RCC 7860 (cell line): ENCODE measurements at places on chromosomes 1 and 21.
A peak's percentile ranks its signal among the peaks of the same experiment; 100 is the strongest.

GRCh38 chr1:20634594-20635084, 1.4 kb downstream of the PINK1 start:
- DNase-seq = peak; percentile 12

DNA sequence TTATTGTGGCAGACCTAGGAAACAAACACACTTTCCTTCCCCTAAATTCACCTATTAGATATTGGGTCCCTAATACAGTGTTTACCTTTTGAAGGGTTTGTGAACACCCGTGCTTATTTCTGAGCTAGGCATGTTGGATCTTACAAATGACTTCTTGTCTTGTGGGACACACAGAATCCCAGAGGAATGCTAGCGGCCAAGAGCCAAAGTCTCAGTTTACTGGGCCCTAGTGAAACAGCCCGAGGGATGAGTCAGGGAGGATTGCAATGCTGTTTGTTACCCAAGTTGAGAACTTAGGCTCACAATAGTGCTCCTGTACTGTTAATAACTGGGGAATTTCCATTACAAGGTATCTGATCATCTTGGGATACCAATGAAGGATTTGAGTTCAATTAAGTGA, 100.1 kb upstream of the AKT3 start:
- DNase-seq = peak; percentile 84

- DNase-seq = no peak
Observed at GRCh38 chr1:3000671-3001470, 20.4 kb upstream of the ACTRT2 start.

- no peak for DNase-seq
Observed at GRCh38 chr1:42350086-42350485, 15.1 kb upstream of the FOXJ3 start.

- no peak for DNase-seq
Observed at GRCh38 chr1:51557168-51557567, 38.1 kb upstream of the EPS15 start.

DNA sequence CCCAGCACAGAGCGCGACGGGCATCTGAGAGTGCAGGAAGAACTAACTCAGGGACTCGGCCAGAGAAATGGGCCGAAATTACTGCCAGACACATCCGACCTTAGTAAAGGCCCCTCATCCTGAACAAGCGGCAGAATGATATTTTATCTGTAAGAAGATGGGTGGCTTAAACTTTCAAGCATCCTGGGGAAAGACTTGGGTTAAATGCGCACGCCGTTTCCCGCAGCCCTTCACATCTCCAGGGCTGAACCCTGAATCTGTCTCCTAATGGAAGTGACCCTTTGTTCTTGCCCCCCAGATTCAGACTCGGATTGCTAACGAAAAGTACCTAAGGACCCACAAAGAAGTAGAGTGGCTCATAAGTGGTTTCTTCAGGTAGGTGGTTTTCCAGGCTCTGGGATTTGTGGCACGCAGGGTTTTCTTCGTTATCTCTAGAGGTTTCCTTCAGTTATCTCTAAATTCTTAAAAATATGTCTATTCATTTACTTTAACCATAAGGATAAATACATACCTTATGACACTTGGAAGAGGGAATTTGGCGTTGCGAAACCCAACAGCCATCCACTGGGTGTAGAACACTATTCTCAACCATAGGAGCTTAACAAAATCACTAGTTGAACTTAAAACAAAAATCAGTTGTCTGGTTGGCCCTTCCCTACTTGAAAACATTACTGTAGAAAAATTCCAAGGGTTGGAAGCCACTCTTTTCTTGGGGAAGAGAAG, 627 bp downstream of the RIIAD1 start:
- no peak for DNase-seq

DNA sequence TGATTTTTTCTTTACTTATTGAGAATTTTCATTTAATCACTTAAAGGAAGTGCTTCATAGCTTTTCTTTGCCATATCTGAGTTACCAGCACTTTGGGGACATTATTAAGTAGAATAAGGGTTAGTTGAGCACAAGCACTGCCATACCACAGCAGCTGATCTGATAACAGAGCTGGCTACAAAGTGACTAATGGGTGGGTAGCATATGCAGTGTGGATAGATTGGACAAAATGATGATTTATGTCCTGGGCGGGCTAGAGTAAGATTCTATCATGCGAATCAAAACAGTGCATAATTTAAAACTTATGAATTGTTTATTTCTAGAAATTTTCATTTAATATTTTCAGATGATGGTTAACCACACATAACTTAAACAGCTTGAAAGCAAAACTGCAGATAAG, 102.2 kb upstream of the SNX7 start:
- no peak for DNase-seq

GRCh38 chr1:161350671-161351070, 17.0 kb downstream of the CFAP126 start:
- no peak for DNase-seq

GRCh38 chr1:24391882-24392603, 21.5 kb downstream of the STPG1 start:
- no peak for DNase-seq

- DNase-seq = no peak
Observed at GRCh38 chr1:77659879-77660593, 22.4 kb downstream of the ZZZ3 start.

GRCh38 chr1:224065455-224065854, 48.5 kb upstream of the FBXO28 start:
- DNase-seq = peak; percentile 86

- DNase-seq = no peak
Observed at GRCh38 chr1:17403081-17403480, 31.1 kb downstream of the PADI6 start.

- no peak for DNase-seq
Observed at GRCh38 chr21:25179116-25179515, 428.2 kb downstream of the MRPL39 start.

DNA sequence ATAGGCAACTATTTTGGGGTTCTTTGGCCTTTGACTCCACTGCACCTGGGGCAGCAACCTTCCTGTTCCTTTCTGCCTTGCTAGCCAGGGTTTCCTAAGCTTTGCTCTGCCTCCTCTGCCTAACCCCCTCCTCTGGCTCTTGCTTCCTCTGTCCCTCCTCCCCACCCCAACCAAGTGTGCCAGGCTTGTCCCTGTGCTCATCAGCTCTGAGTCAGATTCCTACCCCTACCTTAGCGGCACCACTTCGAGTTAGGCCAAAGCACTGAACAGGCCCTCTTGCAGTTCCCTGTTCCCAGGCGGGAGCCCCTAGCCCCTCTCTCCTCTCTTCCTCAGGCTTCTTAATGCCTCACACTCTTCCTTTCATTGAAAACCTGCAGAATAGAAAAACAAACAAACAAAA, 74.8 kb upstream of the HAO2 start:
- DNase-seq = no peak

GRCh38 chr1:224300346-224300745, 29.6 kb downstream of the NVL start:
- peak; percentile 73 for DNase-seq

GRCh38 chr1:93346421-93346993, 800 bp downstream of the DR1 start:
- no peak for DNase-seq

- no peak for DNase-seq
Observed at GRCh38 chr1:20847611-20848080, 60.5 kb upstream of the HP1BP3 start.

DNA sequence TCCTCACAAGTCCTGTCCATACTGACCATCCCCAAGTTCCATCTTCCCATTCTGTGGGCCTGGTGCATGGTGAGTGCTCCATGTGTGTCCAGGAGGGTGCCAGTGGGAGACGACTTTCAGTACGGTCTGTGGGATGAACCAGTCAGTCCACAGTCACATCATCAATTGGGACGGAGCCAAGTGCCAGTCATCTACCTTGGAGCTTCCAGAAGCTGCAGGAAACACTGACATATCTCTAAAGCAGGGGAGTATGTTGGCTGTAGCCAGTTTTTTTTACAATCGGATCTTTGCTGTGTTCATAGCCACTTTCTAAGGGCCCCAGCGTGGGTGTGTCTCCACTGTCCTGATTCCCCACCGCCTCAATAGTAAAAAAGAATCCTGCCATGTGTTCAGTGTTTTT, 13.6 kb upstream of the TRIM17 start:
- no peak for DNase-seq

DNA sequence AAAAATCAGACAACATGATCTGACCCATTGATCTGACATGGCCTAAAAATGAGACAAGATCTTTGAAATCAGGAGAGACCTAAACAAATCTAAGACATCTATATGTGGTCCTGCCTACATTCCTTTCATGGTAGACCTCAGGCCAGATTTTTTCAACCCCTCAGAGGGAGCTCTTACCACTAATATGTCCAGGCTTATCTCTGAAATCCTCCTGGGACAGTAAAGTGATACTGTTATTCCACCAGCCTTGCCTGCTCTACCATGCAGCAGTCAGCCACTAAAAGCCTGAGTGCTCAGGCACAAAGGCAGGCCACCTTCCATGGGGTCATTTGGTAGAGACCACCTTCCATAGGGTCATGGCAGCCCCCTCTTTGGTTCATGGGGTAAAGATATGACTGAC, 126.9 kb downstream of the TBX15 start:
- DNase-seq = no peak

DNA sequence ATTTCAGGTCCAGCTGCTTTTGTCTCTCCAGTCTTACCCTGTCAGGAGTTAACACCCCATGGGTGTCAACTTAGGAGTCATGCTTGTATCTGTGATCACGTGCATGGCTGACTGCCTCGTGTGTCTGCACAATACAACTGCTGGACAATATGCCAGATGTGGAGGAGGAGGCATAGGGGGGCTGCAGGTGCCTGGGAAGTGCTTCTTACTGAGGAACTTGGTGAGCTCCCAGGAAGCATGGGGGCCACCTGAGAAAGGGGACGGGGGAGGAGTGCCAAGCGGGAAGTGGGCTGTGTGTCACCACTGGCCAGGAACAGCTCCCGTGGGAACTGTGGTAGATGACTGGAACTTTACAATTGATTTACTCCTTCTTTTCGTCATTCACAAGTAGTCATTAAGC, 9.5 kb downstream of the RHEX start:
- peak; percentile 41 for DNase-seq

DNA sequence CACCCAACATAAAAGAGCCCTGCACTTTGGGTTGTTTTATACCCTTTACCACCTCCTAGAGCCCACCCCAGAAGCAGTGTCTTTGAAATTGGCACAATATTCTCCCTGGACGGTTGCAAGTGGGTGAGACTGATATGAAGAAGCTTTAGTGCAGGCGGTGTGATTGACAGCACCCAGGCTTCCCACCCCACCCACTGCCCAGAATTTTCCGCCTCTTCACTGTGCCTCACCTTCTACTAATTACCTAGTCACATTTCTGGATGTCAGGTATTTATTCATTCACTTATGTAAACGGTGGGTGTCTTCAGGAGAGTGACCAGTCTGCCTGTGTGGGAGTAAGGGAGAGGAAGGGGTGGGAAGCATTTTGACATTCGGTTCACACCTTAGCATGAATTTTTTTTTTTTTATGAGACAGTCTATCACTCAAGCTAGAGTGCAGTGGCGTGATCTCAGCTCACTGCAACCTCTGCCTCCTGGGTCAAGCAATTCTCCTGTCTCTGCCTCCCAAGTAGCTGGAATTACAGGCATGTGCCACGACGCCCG, 1.7 kb upstream of the FAM89A start:
- DNase-seq = no peak

DNA sequence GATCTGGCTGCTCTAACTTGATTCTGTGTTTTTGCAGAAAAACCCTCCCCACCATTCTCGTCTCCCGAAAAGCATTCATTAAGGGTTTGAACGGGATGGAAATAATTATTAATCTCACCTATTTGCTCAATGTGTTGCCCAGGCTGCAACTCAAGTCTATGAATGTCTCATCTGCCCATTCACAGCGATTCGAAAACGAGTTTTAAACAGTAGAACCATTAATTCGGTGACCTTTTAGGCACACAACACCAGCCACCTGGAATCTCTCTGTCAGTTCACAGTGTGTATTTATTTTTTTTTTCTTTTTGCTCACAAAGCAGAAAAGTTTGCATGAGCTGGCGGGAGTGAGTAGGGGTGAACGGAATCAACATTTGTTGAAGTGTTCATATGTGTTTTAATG, 764.7 kb upstream of the TPTE start:
- DNase-seq = no peak

GRCh38 chr1:1677718-1678580, 14.6 kb downstream of the SLC35E2B start:
- no peak for DNase-seq

DNA sequence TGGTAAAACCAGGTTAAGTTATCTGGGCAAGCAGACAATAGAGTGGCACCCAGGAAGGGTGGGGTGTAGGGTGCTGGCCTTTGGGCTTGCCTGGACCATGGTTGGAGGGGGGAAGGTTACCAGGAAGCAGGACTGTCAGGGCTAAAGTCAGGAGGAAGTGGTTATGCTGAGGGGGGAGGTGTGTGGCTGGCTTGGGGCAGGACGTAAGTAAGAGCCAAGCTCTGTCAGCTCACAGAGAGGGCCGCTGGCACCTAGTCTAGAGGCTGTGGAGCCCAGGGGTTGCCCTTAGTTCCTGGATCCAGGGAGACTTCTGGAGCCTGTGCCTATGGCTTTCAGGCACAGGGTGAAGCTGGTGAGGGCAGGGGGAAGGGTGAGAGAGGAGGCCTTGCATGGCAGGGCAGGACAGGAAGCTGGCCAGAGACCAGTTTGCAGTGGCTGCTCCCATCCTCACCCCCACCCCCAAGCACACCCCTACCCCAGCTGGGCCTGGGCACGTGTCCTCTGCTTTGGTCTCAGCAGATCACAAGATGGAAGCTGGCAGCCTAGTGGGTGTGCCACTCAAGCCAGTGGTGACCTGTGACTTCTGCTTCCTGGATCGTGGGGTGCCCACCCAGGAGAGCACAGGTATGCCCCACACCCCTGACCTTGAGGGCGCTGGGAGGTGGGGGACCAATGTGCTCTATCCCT, 20.5 kb upstream of the SMYD3 start:
- no peak for DNase-seq

GRCh38 chr1:18632218-18632588, 1.6 kb downstream of the PAX7 start:
- no peak for DNase-seq

GRCh38 chr1:174812016-174812415, 187.7 kb upstream of the CACYBP start:
- DNase-seq = no peak

GRCh38 chr1:241678536-241678935, 26.5 kb downstream of the WDR64 start:
- DNase-seq = no peak

GRCh38 chr21:32278103-32278502, 746 bp downstream of the MIS18A start:
- DNase-seq = no peak

GRCh38 chr1:34787461-34788420, 5.1 kb upstream of the GJA4 start:
- no peak for DNase-seq

DNA sequence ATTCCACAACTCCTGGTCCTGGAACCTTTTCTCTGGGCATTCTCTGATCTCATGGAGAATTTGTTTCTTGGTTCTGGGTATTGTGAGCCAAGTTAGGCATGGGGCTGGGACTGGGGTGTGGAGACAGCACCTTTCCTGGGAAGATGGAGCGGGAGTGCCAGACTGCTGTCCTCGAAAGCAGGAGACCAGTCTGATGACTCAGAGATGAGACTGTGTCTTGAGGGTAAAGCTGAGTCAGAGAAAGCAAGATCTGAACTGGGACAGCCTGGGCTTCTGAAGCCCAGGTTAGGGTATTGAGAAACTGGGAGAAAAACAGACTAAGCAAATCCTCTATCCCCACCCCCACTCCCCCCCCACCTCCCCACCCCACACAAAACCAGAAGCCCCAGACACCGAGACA, 2.2 kb upstream of the KANK4 start:
- peak; percentile 82 for DNase-seq

GRCh38 chr1:157139052-157139715, 989 bp upstream of the ETV3 start:
- no peak for DNase-seq
